ENCODE measurements at places on chromosomes 16 and 17.

GRCh38 chr17:71057448-71057847, 888.1 kb downstream of the KCNJ2 start:
- no peak for DNase-seq

DNA sequence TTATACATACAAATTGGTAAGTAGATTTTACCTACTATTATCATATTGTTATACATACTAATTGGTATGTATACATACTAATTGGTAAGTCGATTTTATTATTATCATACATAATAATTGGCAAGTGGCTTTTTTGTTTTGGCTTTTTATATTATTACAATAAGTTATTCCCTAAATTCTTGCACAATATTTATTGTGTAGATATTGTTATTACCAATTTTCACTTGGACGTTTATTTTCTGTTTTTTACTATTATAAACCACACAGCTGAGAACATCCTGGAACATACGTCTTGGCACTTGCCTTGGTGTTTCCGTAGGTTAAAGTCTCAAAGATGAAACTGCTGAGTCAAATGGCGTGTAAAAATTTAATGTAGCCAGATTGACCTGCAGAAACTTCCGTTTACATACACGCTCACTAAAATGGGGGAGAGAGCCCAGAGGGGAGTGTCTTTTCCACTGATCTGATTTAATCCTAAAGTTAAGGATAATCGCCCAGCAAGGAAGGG, 18.9 kb downstream of the GNGT2 start:
- no peak for DNase-seq

GRCh38 chr16:6048017-6048416, 950.4 kb upstream of the EEF2KMT start:
- DNase-seq: no peak

DNA sequence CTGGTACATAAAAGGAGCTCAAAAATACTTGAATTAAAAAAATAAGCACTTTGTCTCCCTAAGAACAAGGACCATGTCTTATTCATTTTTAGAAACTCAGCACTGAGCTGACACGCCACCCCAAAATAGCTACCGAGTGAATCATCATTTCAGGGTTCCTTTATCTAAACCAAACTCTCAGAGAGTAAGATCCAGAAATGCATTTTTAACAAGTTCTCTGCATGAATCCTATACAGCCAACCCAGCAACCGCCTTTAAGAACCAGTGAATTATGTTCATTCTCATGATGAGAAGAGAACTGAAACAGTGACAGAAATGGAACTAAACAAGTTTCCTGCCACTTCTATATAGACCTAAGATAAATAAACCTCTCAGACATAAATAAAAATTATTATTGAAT, 8.7 kb downstream of the C16orf87 start:
- DNase-seq: no peak

DNA sequence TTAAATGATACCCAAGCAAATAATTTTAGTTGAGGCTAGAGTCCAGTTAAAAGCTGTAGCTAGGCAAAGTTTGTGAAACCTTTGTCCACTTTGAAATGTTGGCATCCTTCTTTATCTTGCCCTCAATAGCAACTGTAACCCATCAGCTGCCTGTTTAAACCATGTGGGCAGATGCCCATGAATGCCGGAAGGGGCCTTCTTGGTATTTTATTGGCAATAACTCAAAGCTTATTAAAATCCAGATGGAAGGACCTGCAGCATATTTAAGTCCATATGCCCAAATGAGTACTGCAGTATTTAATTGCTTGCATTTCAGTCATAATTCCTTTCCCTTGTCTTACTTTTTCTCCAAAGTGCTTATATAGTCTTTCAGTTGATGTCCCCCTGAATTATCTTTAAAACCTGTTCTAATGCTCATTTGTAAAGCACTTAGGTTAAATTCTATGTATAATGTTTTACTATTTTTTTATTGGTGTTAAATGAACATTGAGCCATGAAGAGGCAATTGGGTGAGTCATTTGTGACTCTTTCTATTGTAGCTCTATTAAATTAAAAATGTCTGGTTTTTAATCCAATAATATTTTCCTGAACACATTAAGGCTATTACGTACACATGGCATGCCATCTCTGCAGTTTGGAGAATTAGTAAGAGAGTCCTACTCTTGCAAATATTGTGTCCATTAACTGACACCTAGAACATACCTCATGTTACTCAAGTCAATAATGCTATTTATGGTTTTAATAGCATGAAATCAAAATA, 225.3 kb downstream of the KCNJ2 start:
- no peak for DNase-seq

- no peak for DNase-seq
Measured at GRCh38 chr17:64357191-64357981, 33.3 kb downstream of the PECAM1 start.

DNA sequence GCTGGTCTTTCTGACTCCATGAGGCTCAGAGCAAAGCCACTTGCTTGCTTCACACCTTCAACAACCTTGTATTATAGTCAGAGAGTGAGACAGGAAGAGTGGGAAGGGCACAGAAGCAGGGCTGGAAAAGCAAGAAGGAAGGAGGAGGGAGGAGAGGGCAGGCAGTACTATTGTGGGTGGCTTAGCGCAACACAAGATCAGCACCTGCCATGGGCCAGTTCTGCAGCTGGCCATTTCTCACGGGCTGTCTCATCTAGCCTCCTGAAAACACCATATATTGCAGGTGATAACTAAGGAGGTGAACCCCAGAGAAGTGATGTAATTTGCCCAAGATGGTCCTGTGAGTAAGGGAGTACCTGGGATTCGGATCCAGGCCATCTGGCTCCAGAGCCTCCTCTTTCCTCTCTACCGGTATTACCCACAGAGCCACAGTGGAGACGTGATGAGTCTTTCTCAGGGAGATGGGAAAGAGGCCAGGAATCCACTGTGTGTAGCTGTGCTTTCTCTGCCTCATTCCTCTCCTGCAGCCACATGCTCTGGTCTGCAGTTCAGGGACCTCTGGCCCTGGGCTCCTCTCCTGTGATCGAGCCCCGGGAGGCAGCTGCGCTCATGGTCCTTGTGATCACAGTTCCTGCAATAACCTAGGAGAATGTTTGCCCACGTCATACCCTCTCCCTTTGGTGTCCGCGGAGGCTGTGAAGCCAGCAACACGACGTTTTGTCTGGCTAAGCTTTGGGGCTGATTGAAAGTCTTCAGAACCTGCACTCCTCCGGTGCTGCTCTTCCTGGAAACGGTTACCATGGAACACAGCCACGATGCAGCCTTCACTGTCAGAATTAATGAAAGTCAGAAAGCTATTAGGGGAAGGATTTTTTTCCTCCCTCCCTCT, 178.1 kb upstream of the CCL2 start:
- DNase-seq: no peak

GRCh38 chr16:84266451-84266850, 26.6 kb upstream of the KCNG4 start:
- peak; percentile 62 for DNase-seq

- no peak for DNase-seq
Measured at GRCh38 chr16:86577314-86577971, 906 bp upstream of the FOXL1 start.

- no peak for DNase-seq
Measured at GRCh38 chr16:75038036-75038858, 39.4 kb downstream of the ZNRF1 start.

- DNase-seq: peak; percentile 86
Measured at GRCh38 chr16:9008601-9009260, 45.0 kb upstream of the USP7 start.

- no peak for DNase-seq
Measured at GRCh38 chr17:37488009-37488604, 1.6 kb upstream of the DUSP14 start.

- no peak for DNase-seq
Measured at GRCh38 chr16:31301708-31302400, 42.1 kb downstream of the ITGAM start.

DNA sequence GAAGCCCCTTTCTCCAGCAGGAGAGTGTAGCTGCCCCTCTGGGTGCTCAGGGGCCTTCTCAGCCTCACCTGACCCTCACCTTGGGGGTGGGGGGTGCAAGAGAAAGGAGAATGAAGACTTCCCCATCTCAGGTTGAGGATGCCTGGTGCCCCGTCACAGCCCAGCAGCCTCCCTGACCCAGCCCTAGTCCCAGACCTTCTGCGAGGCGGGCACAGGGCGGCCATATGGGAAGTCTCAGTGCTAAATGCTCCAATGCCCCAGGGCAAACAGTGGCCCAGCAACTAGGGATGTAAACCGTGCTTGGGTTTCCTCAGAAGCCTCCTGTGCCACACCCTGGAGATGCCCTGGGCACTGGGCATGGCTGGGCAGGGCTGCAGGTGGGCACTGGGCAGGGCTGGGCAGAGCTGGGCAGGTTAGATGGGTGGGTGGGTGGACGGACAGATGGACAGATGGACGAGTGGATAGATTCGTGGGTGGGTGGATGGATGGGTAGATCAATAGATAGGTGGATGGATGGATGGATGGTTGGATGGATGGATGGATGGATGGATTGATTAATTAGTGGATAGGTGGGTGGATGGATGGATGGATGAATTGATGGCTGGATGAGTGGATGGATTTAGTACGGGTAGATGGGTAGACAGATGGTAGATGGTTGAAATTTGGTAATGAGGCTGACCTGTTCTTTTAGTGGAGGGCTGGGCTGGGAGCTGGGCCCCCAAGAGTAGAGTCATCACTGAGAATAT, 16.8 kb downstream of the TPSD1 start:
- no peak for DNase-seq

DNA sequence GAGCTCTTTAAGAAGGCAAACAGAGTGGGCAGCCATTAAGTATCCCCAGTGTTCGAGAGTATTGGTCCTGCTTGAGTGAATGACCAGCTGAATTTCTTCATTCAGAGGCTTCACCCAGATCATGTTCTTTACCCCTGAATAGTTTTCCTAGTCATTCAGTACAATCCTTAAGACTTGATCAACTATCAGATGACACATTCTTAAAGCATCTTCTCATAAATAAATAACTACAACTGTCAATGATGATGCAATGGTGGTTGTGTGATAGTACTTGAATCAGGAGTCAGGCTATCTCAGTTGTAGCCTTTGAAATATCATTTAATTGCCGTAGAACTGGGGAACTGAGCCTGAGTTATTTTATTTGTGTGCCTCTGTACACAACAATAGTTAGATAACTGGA, 416.8 kb upstream of the CCL2 start:
- DNase-seq: no peak

GRCh38 chr16:20137194-20137593, 63.5 kb upstream of the GPR139 start:
- DNase-seq: no peak

DNA sequence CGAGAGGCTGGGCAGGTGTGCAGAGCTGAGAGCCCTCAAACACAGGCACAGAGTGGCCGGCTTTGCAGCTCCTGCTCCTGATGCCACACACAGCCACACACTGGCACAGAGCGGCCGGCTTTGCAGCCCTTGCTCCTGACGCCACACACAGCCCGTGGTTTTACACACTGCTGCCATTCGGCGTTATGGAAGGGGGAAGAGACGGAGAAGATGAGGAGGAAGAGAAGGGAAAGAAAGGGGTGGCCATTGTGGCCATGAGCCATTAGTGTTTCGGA, 26.8 kb downstream of the WSCD1 start:
- no peak for DNase-seq

DNA sequence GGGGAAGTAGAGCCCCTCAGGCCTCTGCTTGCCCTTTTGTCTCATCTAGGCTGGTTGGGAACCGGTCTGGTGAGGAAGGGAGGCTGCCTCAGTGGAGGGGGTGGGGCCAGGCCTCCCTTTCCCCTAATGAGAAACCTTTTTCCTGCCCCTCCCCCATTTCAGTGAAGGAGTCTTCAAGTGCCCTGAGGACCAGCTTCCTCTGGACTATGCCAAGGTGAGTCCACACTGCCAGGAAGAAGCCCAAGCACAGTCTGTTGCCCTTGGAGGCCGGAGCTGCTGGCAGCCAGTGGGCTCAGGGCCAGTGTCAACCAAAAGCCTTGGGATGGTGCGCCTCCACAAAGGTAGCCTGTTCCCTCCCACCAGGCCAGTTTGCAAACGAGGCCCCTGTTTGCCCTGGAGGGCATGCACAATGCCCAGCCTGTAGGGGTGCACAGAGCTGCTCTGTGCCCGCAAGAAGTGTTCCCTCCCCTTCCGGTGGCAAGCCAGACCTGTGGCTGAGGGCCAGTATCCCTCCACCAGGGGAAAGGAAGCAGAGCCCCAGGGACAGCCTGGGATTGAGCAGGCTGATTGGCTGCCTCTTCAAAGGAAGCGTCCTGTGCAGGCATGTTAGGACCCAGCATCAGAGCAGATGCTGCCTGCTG, 3.4 kb downstream of the TRAF4 start:
- DNase-seq: no peak

- DNase-seq: no peak
Measured at GRCh38 chr16:8679151-8679550, 4.7 kb downstream of the ABAT start.

DNA sequence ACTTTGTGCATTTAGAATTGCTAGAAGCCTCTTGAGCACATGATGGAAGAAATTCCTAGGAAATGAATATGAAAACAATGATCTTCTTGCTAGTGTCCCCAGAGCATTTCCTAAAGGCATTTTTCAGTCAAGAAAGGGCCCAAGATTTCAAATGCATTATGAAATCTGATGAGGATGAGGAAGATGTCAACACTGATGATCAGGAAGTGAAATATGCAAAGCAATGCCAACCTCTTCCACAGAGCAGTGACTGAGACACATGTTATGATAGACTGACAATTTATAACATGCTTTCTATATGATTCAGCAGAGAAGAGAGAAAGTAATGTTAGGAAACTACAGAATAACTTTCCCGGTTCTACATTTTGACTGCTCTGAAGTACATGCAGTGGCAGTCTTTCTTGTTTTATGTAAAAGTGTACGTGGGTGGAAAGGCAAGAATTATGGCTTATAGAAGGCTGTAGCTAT, 859.1 kb upstream of the GOT2 start:
- DNase-seq: no peak

- no peak for DNase-seq
Measured at GRCh38 chr17:39722965-39723848, 7.1 kb downstream of the MIEN1 start.

GRCh38 chr16:69906838-69907401, 44.2 kb upstream of the CLEC18A start:
- DNase-seq: no peak

DNA sequence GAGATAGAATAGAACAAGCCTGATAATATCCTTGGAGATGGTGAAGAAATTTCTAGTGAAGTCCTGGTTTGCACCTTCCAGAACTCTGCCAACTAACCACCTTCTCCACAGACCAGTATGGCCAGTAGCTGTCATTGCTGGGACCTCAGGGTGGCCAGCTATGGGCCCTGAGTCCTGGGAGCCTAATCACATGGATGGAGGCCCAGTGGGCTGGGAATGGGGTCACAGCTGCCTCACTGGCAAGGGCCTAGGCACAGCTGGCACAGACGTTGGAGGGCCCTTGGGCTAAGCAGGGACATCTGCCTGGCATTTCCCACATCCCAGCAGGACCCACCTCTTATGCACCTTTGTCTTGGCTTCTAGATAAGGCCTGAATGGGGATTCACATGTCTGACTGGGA, 7.6 kb upstream of the WNT3 start:
- DNase-seq: no peak

- DNase-seq: no peak
Measured at GRCh38 chr17:77634710-77635109, 323.8 kb upstream of the TNRC6C start.

- DNase-seq: no peak
Measured at GRCh38 chr17:11853321-11854151, 143.7 kb downstream of the ZNF18 start.

All from germinal center (tissue), 1 donor.